ENCODE measurements at places on chromosomes 7 and 10. TPM values are rescaled to one million over a fixed set of nuclear protein-coding genes. Genes with fewer than 3 reads are reported as not detected.

Gene CYP2C8
- polyA plus RNA-seq = 0.17 TPM

Gene ACTL6B
- not detected for polyA plus RNA-seq

DNA sequence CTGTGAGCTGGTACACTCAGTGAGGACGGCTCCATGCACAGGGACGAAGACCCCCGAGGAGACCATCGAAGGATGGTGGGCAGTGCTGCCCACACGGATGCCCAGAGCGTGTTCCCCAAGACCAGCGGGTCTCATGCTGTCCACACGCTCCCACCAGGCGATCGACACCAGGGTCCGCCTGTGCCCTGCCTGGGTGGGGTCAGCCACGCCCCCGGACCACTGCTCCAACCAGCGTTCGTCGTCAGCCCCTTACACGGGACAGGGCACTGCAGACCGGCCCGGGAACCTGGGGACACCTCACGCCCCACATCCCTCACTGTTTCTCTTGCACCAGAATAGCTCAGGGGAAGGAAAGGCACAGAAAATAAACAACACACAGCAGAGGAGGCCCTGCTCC, 223.5 kb downstream of the DNAJB6 start:
- DNase-seq = no peak

DNA sequence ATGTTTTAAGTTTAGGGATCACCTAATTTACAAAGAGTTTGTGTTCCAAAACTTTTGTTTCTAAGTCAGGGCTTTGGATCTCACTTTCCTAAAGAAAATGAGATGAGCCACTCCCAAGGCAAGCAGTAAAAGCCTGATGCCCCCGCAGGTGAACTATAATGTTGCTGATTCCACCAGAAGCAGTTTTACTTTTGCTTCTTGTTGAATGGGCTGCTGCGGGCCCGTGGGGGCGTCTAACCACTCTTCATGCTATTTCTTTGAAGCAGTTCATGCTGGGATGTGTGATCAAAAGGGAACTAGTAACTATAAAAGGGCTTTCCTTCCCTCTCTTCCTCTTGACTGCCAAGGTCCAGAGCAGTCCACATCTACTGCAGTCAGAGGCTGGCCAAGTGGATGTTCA, 118.7 kb upstream of the NEBL start:
- DNase-seq = no peak
